ENCODE measurements at places on chromosomes 11 and 22.

- no peak for DNase-seq
- peaks cover 6% of the 10 kb centered on the region for H3K4me1 ChIP-seq
- H3K36me3 ChIP-seq = peaks cover 22% of the 10 kb centered on the region
- no peak overlapping the region for H3K27ac ChIP-seq
These were observed 70.1 kb upstream of the PHOX2A start for GRCh38 chr11:72313912-72314598.

DNA sequence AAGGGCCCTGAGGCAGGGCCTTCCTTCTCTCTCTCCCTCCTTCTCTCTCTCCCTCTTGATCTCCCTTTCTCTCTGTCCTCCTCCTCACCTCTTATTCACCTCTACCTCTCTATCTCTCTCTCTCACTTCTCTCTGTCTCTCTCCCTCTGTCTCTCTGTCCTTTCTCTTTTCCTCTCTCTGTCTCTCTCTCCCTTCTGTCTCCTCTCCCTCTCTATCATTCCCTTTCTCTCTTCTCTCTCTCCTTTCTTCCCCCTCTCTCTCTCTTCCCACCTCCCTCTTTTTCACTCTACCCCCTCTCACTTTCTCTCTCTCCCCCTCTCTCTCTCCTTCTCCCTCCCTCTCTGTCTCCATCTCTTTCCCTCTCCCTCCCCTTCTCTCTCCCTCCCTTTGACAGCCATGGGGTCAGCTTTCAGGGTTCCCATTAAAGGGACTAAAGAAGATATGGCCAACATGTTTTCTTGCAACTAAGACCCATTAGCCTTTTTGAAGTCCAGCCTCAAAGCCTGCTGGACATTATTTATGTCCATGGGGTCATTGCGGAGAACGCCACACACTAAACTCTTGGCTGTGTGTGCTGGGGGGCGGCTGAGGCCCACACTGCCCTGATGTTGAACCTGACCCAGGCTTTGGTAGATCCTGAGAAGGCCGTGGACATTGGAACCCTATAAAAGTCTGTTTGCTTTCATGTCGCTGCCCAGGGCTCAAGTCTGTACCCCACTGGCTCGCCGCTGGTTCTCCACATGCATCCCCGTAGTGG lies 15.0 kb downstream of the ANO1 start:
- no peak overlapping the region for H3K27ac ChIP-seq
- H3K36me3 ChIP-seq = no peaks in the 10 kb centered on the region
- DNase-seq = no peak
- H3K4me3 ChIP-seq = no peak overlapping the region
- no peaks in the 10 kb centered on the region for H3K4me1 ChIP-seq
- H3K27me3 ChIP-seq = peaks cover 11% of the 10 kb centered on the region

- H3K27ac ChIP-seq = no peak overlapping the region
- peaks cover 49% of the 10 kb centered on the region for H3K27me3 ChIP-seq
- peak overlapping the region; percentile 57 for H3K4me3 ChIP-seq
- DNase-seq = no peak
These were observed 1.8 kb upstream of the CCND1 start for GRCh38 chr11:69638941-69639681.

- no peaks in the 10 kb centered on the region for H3K36me3 ChIP-seq
- DNase-seq = no peak
- peak overlapping the region; percentile 49 for H3K4me3 ChIP-seq
- peaks cover 36% of the 10 kb centered on the region for H3K4me1 ChIP-seq
- no peak overlapping the region for H3K27ac ChIP-seq
- no peaks in the 10 kb centered on the region for H3K27me3 ChIP-seq
These were observed 22.4 kb upstream of the MOB2 start for GRCh38 chr11:1508986-1509385.

GRCh38 chr22:29385748-29386147 lies 2.6 kb downstream of the AP1B1 start:
- H3K4me3 ChIP-seq = no peak overlapping the region
- no peak for DNase-seq
- H3K36me3 ChIP-seq = no peaks in the 10 kb centered on the region
- H3K4me1 ChIP-seq = peaks cover 50% of the 10 kb centered on the region
- H3K27ac ChIP-seq = peak overlapping the region; percentile 90
- no peaks in the 10 kb centered on the region for H3K27me3 ChIP-seq

DNA sequence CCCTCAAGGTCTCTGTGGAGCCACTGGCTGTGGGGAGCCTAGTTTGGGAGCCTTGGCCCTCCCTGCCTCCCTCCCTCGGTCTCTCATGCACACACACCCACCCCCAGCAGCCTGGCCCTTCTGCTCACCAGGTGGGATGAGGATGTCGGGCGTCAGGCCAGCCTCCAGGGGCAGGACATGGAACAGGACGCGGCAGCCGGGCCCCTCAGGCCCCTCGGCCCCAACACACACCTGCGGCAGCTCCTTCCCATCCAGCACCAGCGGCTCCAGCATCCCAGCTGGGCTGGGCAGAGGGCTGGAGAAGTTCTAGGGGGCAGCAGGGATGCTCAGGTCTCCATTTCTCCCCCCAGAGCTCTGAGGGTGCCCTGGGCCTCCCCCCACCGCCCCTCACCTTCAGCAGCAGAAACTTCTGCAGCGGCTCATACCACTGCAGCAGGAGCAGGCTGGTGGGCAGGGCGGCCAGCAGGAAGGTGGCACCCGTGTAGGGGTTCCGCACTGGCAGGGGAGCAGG lies 11.2 kb downstream of the MAP4K2 start:
- peaks cover 3% of the 10 kb centered on the region for H3K36me3 ChIP-seq
- peaks cover 16% of the 10 kb centered on the region for H3K4me1 ChIP-seq
- H3K4me3 ChIP-seq = no peak overlapping the region
- DNase-seq = no peak

DNA sequence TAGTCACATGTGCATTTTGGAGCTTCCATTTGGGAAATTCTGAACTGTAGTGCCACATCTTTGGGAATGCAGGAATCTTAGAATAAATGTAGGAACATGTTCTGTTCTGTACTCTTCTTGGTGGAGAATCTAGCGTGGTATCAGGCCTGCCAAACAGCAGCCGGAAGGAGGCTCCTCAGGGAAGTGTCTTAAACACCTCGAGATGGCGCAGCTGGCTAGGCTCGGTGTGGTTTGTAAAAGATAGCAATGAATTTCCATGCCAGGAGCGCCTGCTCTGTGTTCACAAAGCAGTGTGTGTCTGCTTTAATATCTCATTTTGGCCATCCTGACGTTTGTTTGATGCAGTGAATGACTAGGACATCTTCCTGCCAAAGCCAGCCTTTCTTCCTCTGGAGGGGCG lies 145.1 kb downstream of the ATXN10 start:
- no peaks in the 10 kb centered on the region for H3K27me3 ChIP-seq
- no peak overlapping the region for H3K27ac ChIP-seq
- H3K36me3 ChIP-seq = peaks cover 15% of the 10 kb centered on the region
- H3K4me3 ChIP-seq = no peak overlapping the region
- H3K4me1 ChIP-seq = peaks cover 5% of the 10 kb centered on the region
- DNase-seq = no peak

- no peak overlapping the region for H3K4me3 ChIP-seq
- no peak for DNase-seq
- H3K27me3 ChIP-seq = peaks cover 41% of the 10 kb centered on the region
- H3K27ac ChIP-seq = no peak overlapping the region
These were observed 307.7 kb downstream of the BUD13 start for GRCh38 chr11:116465056-116465455.

GRCh38 chr11:122215244-122215992 lies 99.4 kb upstream of the BLID start:
- no peak overlapping the region for H3K27ac ChIP-seq
- H3K4me3 ChIP-seq = no peak overlapping the region
- peaks cover 37% of the 10 kb centered on the region for H3K27me3 ChIP-seq
- no peak for DNase-seq
- H3K36me3 ChIP-seq = no peaks in the 10 kb centered on the region
- H3K4me1 ChIP-seq = no peaks in the 10 kb centered on the region

DNA sequence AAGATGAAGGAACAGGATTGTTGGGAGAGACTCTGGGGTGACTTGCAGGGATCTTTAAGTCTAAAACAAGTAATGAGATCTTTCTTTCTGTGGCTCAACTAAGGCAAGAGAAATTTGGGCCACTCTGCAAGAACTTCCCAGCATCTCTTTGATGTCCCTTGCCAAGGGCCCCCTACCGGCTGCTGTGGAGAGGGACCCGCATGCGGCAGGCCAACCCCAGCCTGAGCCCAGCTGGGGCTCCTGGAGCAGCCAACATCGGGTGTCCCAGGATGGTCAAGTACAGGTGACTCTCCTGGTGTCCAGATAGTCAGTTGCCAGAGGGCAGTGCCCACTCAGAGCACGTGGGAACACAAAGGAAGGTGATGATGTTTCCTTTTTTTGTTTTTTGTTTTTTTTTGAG lies 363.2 kb downstream of the TBC1D22A start:
- no peak overlapping the region for H3K4me3 ChIP-seq
- H3K27ac ChIP-seq = no peak overlapping the region
- peaks cover 19% of the 10 kb centered on the region for H3K4me1 ChIP-seq
- H3K27me3 ChIP-seq = no peaks in the 10 kb centered on the region
- H3K36me3 ChIP-seq = no peaks in the 10 kb centered on the region

DNA sequence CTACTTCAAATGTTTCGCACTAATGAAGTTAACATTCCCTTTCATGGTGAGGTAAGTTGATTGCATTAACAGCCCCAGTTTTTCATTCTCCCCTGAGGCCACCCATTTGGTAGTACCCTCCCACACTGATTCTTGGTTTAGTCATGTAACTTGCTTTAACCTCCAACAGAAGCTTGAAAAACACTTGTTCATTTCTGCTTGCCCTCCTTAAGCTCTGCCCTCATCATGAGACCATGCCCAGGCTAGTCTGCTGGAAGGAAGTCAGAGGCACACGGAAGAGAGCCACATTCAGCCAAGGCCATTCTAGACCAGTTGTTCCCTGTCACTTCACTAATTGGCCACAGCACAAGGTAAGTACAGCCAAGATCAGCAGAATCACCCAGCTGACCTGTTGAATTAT lies 50.7 kb upstream of the CD44 start:
- no peaks in the 10 kb centered on the region for H3K27me3 ChIP-seq
- no peaks in the 10 kb centered on the region for H3K36me3 ChIP-seq
- peak overlapping the region; percentile 99 for H3K27ac ChIP-seq
- H3K4me1 ChIP-seq = peaks cover 46% of the 10 kb centered on the region
- DNase-seq = no peak

DNA sequence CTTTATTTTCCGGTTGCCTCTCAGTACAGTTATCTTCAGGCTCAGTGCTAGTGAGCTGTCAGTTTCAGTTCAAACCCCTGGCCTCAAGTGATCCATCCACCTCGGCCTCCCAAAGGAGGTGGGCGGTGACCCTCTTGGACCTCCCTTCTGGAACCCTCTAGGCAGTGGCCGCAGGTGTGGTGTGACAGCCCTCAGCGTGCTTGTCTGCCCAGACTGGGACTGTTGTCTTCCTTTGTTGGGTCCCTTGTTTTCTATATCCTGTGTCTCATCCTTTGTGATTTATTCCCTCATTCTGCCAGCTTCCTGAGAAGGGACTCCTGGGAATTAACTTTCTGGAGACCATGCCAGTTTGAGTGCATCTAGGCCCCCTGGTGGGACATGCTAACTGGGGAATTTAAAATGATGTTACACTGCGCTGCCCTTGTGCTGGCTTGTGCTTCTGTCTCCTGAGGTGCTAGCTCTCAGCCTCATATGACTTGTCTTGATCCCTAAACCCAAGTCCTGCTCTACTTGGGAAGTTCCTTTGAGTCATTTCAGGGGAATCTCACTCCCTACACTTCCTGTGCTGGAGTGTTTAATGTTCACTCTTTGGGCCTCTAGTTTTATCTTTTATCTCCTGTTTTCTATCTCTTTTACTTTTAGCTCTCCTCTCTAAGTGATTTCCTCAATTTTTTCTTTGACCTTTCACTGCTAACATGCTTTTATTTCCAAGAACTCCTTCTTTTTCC lies 19.4 kb downstream of the MED15 start:
- H3K27ac ChIP-seq = peak overlapping the region; percentile 93
- H3K27me3 ChIP-seq = no peaks in the 10 kb centered on the region
- H3K4me1 ChIP-seq = peaks cover 48% of the 10 kb centered on the region
- peak overlapping the region; percentile 67 for H3K4me3 ChIP-seq
- no peak for DNase-seq
- peaks cover 18% of the 10 kb centered on the region for H3K36me3 ChIP-seq

GRCh38 chr11:116544721-116545120 lies 228.1 kb downstream of the BUD13 start:
- no peaks in the 10 kb centered on the region for H3K4me1 ChIP-seq
- DNase-seq = no peak
- H3K36me3 ChIP-seq = no peaks in the 10 kb centered on the region
- no peak overlapping the region for H3K27ac ChIP-seq
- peaks cover 2% of the 10 kb centered on the region for H3K27me3 ChIP-seq
- H3K4me3 ChIP-seq = no peak overlapping the region

- H3K27me3 ChIP-seq = peaks cover 14% of the 10 kb centered on the region
- peaks cover 9% of the 10 kb centered on the region for H3K36me3 ChIP-seq
- H3K4me3 ChIP-seq = no peak overlapping the region
- DNase-seq = no peak
These were observed 144.4 kb upstream of the SESN3 start for GRCh38 chr11:95375451-95375850.

GRCh38 chr22:19696504-19697276 lies 17.6 kb upstream of the SEPTIN5 start:
- H3K27ac ChIP-seq = no peak overlapping the region
- no peaks in the 10 kb centered on the region for H3K36me3 ChIP-seq
- H3K4me3 ChIP-seq = no peak overlapping the region
- no peak for DNase-seq

DNA sequence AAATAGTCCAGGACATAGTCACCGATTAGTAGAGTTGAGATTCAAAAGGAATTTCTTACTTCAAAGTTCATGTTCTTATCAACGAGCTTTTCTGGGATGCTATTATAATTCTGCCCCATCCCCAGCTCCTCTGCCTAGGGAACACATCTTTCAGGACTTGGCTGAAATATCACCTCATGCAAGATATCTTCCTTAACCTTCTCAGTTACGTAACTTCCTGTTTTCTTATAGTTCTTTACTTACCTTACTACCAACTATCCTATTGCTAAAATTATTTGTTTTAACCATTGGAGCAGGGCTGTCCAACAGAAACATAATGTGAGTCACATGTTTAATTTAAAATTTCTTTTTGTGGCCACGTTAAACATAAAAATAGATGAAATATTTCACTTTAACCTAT lies 2.3 kb downstream of the NARS2 start:
- H3K4me1 ChIP-seq = peaks cover 23% of the 10 kb centered on the region
- H3K36me3 ChIP-seq = peaks cover 6% of the 10 kb centered on the region
- no peak overlapping the region for H3K4me3 ChIP-seq
- no peaks in the 10 kb centered on the region for H3K27me3 ChIP-seq
- no peak overlapping the region for H3K27ac ChIP-seq
- DNase-seq = no peak

- DNase-seq = no peak
- no peaks in the 10 kb centered on the region for H3K4me1 ChIP-seq
- H3K27me3 ChIP-seq = peaks cover 37% of the 10 kb centered on the region
- H3K36me3 ChIP-seq = no peaks in the 10 kb centered on the region
- no peak overlapping the region for H3K4me3 ChIP-seq
These were observed 518.6 kb downstream of the MIAT start for GRCh38 chr22:27175974-27176373.

- H3K36me3 ChIP-seq = no peaks in the 10 kb centered on the region
- H3K4me3 ChIP-seq = no peak overlapping the region
- H3K4me1 ChIP-seq = peaks cover 2% of the 10 kb centered on the region
- peaks cover 4% of the 10 kb centered on the region for H3K27me3 ChIP-seq
- H3K27ac ChIP-seq = no peak overlapping the region
These were observed 2.3 kb upstream of the CRYBB3 start for GRCh38 chr22:25197340-25197739.

GRCh38 chr11:72225411-72225951 lies 914 bp downstream of the INPPL1 start:
- no peak for DNase-seq
- peak overlapping the region; percentile 91 for H3K27ac ChIP-seq
- no peaks in the 10 kb centered on the region for H3K27me3 ChIP-seq
- H3K4me3 ChIP-seq = peak overlapping the region; percentile 99

GRCh38 chr11:44989831-44990566 lies 39.3 kb upstream of the TP53I11 start:
- H3K36me3 ChIP-seq = peaks cover 6% of the 10 kb centered on the region
- H3K4me1 ChIP-seq = peaks cover 10% of the 10 kb centered on the region
- peaks cover 29% of the 10 kb centered on the region for H3K27me3 ChIP-seq
- DNase-seq = no peak
- H3K27ac ChIP-seq = peak overlapping the region; percentile 39

All from T-helper 17 cell (primary cell).